Muscle of leg (tissue), 16 donors: ENCODE measurements at places on chromosomes 4 and X. TPM values are rescaled to one million over a fixed set of nuclear protein-coding genes. Genes with fewer than 3 reads are reported as not detected.

The KLHL13 gene
- total RNA-seq = 47.1 TPM

DNA sequence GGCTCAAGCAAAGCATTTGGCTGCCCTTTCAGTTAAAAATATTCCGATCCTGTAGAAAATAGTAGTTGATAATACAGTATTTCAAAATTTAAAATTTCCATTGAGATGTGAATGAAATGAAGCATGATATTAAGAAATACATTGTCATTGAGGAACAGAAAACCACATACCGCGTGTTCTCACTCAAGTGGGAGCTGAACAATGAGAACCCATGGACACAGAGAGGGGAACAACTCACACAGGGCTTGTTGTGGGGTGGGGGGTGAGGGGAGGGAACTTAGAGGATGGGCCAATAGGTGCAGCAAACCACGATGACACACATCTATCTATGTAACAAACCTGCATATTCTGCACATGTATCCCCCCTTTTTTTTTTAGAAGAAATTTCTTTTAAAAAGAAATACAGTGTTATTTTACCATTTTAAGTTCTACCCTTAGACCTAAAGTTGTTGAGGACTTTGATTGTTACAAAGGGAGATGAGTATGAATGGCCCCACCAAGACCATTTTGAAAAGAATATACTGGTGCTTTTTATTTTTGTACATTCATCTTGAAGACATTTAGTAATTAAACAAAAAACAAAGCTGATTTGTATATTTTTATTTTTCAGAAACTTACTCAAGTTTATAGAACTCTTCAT is 52.0 kb upstream of the IL13RA1 start:
- DNase-seq = no peak

DNA sequence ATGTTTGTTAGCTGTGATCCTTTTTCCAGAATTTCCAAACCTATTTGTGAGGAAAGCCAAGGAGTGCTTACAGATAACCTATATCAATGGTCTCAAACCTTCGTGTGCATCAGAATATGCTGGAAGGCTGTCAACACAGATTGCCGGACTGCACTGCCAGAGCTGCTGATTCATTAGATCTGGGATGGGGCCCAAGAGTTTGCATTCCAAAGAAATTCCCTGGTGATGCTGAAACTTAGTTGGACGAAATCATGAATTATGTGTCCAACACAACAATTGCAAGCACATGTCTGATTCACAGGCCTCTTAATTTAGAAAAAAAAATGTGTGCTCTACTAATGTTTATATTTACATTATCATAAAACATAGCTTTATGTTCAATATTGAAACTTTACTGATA is 544.0 kb upstream of the AMOT start:
- peak; percentile 79 for DNase-seq

The CD40LG gene
- not detected for total RNA-seq

The SH3TC1 gene
- 9.6 TPM for total RNA-seq

The ARHGAP10 gene
- 41.6 TPM for total RNA-seq

The SFRP2 gene
- total RNA-seq = 51.2 TPM

GRCh38 chr4:37994569-37994968 is 34.4 kb downstream of the PTTG2 start:
- DNase-seq = no peak

DNA sequence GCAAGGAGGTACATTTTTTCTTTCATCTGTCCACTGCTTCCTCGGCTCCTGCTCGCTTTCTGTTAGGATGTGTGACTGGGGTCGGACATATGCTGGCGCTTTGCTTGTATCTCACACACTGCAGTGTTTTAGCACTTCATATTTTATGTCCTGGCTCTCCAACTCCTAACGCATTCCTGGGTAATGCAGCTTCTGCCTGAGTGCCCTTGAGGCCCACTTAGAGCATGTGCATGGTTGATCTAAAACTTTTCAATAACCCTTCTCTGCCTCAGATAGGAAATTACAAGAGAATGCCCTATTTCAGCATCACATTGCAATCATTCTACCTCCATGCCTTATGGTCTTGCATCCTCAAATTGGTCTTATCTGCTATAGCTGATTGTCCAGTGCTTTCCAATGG is 65.3 kb downstream of the NEIL3 start:
- no peak for DNase-seq

GRCh38 chr4:4871573-4872313 is 12.3 kb downstream of the MSX1 start:
- no peak for DNase-seq

- DNase-seq = no peak
Measured at GRCh38 chr4:181330654-181331201, 912.5 kb upstream of the TENM3 start.

- no peak for DNase-seq
Measured at GRCh38 chr4:37388681-37389365, 144.3 kb downstream of the NWD2 start.

- no peak for DNase-seq
Measured at GRCh38 chrX:30876367-30876766, 12.7 kb downstream of the TAB3 start.

GRCh38 chr4:47031011-47031678 is at the start of gene GABRB1:
GABRB1 (plus strand) TSS chr4:47031567.
- DNase-seq = peak; percentile 47

The HSFX1 gene
- 1.2 TPM for total RNA-seq

GRCh38 chrX:74779175-74779574 is 146.1 kb downstream of the NEXMIF start:
- DNase-seq = no peak

The SPARCL1 gene
- total RNA-seq = 314 TPM

The ENPP6 gene
- total RNA-seq = 8.1 TPM

DNA sequence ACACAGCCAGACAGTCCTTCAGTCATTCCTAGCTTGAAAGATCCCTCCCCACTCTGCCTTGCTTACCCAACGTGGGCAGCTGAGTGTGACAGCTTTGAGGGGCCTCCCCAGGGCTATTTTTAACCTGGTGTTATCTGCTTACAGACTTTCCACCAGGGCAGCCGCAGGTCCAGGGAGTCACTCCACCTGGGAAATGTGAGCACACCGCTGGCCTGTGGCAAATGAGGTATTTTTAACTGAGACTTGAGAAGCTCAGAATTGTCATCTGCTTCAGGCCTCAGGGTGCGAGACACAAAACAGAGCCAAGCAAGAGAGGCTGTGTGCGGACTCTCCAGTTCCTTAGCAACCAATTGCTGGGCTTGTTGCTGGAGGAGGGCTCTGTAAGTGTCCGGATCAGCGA is 13.0 kb downstream of the CORIN start:
- DNase-seq = peak; percentile 67

DNA sequence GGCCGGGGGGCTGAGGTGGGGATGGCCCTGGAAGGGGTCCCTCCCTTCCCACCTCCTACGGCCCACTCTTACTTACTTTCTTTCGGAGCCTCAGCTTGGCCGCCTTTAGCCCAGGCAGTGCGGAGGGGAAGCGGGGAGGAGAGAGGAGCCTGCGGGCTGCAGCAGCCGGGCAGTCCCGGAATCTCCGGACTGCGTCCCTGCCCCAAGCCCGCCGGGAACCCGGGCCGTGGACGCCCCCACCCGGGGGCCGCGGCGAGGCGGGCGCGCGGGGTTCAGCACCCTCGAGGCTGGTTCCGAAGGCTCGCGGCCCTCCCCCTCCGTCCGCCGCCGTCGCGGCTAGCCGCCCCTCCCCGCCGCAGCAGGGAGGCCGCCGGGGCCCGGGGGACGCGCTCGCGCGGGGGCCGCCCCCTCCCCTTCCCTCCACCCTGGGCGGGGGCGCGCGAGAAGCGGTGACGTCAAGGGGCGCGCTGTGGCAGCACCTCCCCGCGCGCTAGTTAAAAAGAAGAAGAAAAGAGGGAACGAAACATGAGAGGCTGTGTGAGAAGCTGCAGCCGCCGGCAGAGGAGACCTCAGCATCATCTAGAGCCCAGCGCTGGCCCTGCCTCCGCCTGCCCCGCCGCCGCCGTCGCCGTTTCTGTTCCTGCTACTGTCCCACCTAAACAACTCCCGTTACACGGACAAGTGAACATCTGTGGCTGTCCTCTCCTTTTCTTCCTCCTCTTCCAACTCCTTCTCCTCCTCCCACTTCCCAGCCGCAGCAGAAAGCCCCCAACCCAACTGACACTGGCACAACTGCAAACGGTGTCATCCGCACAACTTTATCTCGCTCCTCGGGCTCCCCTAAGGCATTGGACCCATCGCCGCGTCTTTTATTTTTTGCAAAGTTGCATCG is at the start of gene HHIP:
TSS of gene HHIP (plus strand) at position 526 of the 892 bp plus-strand sequence. CDS start 520 bp downstream, outside the sequence.
- peak; percentile 87 for DNase-seq

- DNase-seq = peak; percentile 75
Measured at GRCh38 chrX:47217121-47217851, 1.2 kb upstream of the CDK16 start.

The ZAR1 gene
- total RNA-seq = not detected

GRCh38 chr4:77220828-77221613 is 64.0 kb downstream of the CCNG2 start:
- DNase-seq = peak; percentile 45

The LETM1 gene
- total RNA-seq = 13.4 TPM

GRCh38 chr4:83604321-83604720 is 68.4 kb downstream of the GPAT3 start:
- DNase-seq = peak; percentile 46

DNA sequence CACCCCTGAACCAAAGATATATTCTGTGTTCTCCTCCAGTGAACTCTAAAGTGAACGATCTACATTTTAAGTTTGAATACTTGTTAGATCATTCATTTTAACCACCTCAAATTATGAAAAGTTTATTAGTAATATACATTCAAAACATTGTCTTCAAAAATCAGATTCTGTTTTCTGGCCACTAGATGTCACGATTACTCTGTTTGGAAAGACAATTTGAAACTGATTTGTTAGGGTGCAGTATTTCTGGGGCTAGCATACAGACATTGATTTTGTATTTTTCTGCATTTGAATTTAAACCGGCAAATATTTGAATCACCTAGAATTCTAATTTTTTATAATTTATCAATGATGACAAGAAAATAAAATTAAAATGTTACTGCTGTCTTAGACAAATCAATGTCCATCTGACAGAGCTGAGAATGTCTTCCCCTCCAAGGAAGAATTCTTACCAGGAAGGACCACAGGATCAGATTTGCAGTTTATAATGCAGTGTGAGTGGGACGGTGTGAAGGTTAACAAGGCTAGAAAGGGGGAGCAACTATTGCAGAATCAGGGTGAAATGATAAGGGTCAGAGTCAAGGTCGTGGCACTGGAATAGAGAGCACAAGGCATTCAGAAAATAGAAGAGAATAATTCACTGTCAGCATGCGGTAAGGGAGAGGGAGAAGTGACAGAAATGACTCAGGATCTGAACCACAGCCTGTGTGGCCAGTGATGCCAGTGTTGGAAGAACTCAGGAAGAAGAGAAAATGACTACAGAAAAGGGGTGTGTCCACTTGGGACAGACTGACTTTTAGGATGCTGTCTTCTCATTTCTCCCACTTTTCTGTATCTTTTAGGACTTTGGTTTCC is 91.6 kb downstream of the ANXA10 start:
- DNase-seq = peak; percentile 48

The NLGN4X gene
- total RNA-seq = 3.1 TPM

- DNase-seq = no peak
Measured at GRCh38 chr4:168647646-168648375, 151.0 kb downstream of the PALLD start.

GRCh38 chr4:58138786-58139668 is 1028.8 kb upstream of the IGFBP7 start:
- peak; percentile 78 for DNase-seq

DNA sequence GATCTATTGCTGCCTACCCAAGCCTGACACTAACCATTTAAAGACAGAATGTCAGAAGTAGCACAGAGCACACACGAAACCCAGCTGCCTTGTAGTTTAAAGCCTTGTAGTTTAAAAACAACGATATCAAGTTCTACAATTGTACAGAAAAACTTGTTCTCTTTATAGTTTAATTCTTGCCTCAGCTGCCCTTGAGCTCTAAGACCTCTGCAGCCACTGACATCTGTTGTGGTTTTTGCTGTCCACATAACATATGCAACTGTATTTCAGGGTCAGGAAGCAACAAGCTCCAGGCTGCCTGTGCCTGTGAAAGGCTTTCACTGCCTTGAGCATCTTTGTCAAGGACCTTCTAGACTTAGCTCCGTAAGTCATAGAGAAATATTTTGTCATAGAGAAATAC is 227.2 kb downstream of the SPCS3 start:
- no peak for DNase-seq

DNA sequence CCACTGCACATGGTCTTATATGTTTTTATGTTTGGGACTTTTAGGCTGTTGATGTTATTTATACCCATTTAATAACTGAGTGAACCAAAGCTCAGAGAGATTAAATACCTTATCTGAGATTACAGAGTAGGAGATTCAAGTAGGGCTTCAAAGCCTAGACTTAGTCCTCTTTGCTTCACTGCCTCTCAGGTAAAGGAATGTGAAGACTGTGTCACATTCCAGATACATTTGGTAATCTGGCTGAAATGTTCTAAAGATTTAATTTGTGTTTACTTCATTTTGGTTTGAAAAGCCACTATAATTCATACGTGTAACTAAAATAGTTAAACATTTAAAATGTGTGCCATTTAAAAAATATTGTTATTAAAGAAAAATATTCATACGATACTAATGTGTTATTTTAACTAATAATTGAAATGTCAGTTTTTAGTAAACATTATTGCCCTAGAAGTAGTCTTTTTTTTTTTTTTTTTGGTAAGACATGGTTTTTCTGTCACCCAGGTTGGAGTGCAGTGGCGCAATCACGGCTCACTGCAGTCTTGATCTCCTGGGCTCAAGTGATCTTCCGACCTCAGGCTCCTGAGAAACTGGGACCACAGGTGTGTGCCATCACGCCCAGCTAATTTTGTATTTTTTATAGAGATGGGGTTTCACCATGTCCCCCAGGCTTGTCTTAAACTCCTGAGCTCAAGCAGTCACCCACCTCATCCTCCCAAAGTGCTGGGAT is 54.3 kb downstream of the WWC2 start:
- no peak for DNase-seq

The MAGEC1 gene
- total RNA-seq = not detected

DNA sequence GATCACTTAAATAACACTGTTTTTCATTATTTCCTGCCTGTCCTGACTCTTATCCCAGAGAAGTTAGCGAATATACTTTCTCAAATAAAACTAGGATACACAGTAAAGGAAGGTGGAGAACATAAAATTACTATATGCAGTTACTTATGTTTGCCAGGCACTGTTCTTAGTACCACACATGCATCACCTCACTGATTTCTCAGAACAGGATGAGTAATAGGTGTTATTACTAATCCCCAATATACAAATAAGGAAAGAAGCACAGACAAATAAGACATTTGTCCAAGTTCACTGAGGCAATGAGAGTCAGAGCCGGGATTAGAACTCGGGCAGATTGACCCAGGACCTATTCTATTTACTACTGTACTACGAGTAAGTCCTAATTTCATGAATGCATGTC is 91.7 kb downstream of the CORIN start:
- DNase-seq = no peak

The ALB gene
- 17.7 TPM for total RNA-seq

DNA sequence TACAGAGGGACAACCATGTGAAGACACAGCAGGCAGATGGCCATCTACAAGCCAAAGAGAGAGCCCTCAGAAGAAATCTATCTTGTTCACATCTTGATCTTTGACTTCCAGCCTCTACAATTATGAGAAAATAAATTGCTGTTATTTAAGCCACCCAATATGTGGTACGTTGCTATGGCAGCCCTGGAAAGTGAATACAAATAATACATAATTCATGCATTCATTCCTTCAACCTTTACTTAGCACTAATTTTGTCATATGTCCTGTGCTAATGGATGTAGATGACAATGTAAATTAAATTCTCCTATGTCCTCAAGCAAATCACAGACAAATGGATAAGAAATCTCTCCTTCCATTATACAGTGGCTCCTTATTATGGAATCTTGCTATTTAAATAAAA is 361.6 kb downstream of the PACRGL start:
- DNase-seq = no peak

- DNase-seq = no peak
Measured at GRCh38 chr4:139202991-139203390, 26.0 kb upstream of the ELF2 start.
